ENCODE measurements at places on chromosomes 1 and 21.

DNA sequence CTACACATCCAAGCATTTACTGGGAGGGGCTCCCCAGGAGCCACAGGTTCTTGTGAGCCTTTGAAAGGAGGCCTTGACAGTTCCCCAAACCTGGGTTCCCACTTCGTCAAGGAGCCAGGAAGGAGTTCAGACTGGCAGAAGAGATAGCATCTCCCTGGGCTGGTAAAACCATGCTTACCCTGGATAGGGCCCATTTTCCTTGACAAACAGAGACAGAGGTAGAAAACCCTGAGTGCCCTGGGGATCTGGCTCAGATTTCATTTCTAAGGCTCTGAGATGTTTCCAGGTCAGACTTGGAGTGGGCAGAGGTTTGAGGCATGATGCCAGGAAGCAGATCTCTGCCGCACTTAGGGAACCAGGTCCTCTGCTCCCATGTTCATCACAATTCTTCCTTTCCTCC, 2.7 kb downstream of the ETNK2 start:
- no peak overlapping the region for H3K27ac ChIP-seq
- no peaks in the 10 kb centered on the region for H3K36me3 ChIP-seq
- H3K27me3 ChIP-seq, result peaks cover 43% of the 10 kb centered on the region
- H3K4me1 ChIP-seq, result peaks cover 14% of the 10 kb centered on the region
- DNase-seq, result no peak

DNA sequence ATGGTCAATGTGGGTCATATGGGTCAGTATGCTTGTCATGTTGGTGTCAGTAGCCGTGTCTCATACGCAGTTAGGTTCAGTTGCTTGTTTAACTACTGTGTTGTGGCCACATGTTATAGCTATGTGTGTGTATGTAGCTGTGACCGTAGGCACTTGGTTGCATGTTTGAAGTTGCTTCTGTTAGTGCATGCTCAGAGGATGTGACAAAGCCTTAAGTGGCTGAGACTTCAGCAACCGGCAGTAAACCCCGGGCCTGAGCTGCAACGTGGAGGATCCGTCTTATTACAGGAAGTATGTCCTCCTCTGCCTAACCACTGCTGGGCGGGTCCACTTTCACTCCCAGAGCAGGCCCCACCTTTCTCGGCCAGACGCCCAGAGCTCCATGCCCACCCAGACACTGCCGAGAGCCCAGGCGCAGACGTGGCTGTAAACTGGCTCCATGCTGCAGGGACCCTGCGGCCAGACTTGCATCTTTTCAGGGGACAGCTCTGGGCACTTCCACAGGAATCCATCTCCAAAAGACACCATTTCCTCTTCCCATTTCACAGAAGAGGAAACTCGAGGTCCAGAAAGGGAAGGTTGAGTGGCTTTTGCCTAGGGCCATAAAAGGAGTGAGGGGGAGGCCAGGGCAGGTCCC, 2.2 kb downstream of the TCEA3 start:
- peaks cover 22% of the 10 kb centered on the region for H3K4me1 ChIP-seq
- DNase-seq, result no peak
- H3K4me3 ChIP-seq, result no peak overlapping the region
- no peak overlapping the region for H3K27ac ChIP-seq
- H3K27me3 ChIP-seq, result peaks cover 100% of the 10 kb centered on the region

DNA sequence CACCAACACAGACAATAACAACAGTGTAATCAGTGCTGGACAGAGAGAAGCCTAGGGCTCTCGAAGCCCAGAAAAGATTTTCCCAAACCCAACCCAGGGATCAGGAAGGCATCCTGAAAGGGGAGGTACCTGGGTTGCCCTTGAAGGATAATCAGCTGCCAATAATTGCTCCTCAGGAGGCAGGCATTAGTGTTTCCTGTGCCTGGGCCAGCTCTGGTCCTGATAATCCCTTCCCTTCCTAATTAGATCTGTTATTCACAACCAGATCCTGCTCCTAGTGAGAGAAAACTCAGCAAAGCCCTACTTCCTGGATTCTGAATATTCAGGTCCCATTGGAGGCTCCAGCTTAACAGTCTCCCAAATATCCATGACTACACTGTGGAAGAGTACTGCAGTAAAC, 117.4 kb downstream of the DMRTA2 start:
- H3K36me3 ChIP-seq, result no peaks in the 10 kb centered on the region
- H3K4me1 ChIP-seq, result no peaks in the 10 kb centered on the region
- no peak for DNase-seq
- H3K4me3 ChIP-seq, result no peak overlapping the region
- H3K27me3 ChIP-seq, result no peaks in the 10 kb centered on the region

DNA sequence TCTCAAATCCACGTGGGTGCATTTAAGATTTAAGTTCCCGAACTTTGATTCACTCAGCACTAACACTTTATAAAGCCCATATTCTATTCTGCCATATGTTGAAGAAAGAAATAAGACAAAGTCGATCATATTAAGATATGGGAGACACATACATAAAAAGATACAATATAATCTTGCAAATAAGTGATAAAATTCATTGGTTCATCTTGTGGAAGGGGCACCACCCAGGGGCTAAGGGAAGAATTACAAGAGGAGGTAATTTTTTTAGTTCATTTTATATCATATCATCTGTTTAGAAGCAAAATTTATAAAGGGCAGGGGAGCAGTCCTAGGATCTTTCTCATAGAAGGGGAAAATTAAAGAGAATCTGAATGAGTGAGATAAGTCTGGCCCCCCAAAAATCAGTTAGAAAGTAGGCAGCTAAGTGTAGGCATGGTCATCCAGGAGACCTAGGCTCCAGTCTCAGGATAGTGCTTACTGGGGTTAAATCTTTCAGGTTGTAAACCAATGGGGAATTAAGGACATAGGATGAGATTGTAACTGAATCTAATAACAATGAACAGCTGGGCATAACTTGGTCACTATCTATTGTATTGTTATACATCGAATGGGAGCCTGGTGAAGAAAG, 124.2 kb upstream of the L1TD1 start:
- H3K4me1 ChIP-seq, result no peaks in the 10 kb centered on the region
- no peak overlapping the region for H3K4me3 ChIP-seq
- DNase-seq, result no peak
- no peak overlapping the region for H3K27ac ChIP-seq
- H3K36me3 ChIP-seq, result no peaks in the 10 kb centered on the region

DNA sequence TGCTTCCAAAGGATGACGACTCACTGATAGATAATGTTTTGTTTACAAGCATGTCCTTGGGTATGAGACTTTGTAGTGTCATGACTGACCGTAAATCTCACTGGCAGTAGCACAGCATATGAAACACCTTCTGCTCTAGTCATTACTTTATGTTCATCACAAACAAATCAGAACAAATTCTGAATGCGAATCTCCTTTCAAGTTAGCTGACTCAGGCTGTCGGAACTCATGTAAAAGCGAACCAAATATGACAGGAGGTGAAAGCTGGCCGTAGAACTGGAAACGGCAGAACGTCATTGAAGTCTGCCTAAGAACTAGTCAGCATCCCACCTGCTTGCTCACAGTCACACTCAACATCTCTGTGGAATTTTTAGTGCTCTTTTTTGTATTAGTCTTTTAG, 143.9 kb downstream of the RGS7 start:
- no peak overlapping the region for H3K4me3 ChIP-seq
- DNase-seq, result no peak
- no peaks in the 10 kb centered on the region for H3K27me3 ChIP-seq
- H3K36me3 ChIP-seq, result no peaks in the 10 kb centered on the region
- H3K4me1 ChIP-seq, result no peaks in the 10 kb centered on the region

GRCh38 chr1:25566730-25567341, 23.4 kb downstream of the LDLRAP1 start:
- H3K4me1 ChIP-seq, result peaks cover 37% of the 10 kb centered on the region
- no peak overlapping the region for H3K4me3 ChIP-seq
- DNase-seq, result peak; percentile 25
- H3K27ac ChIP-seq, result no peak overlapping the region
- no peaks in the 10 kb centered on the region for H3K27me3 ChIP-seq

DNA sequence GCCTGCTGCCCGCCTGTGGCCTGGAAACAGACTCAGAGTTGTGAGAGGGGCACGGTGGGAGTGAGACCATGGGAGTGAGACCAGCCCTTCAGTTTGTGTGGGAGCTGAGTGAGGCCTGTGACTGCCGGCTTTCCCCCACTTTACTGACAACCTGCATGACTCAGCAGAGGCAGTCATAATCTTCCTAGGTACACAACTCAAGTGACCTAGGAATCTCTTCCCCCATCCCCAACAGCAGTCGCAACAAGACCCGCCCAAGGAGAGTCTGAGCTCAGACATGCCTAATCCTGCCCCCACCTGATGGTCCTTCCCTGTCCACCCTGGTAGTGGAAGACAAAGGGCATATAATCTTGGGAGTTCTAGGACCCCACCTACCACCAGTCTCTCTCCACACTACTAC, 44.2 kb downstream of the KLHL20 start:
- no peak overlapping the region for H3K27ac ChIP-seq
- peaks cover 12% of the 10 kb centered on the region for H3K36me3 ChIP-seq
- no peak overlapping the region for H3K4me3 ChIP-seq
- no peaks in the 10 kb centered on the region for H3K4me1 ChIP-seq
- DNase-seq, result no peak

DNA sequence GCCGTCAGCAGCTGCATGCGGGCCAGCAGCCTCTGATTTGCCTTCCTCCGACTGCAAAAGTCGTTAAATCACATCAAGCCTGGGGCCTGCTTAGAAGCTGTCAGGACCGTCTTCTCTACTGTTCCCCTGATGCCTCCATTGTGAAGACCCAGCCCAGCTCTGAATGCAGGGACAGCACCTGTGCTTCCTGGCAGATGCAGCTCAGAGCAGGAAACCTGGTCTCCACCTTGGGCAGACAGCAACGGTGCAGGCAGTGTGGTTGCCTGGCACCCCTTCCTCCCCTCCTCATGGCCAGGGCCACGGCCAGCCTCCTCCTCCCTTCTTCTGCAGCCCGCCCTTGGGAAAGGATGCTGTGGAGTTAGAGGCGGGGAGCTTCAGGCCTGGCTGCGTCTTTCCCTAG, 92.3 kb upstream of the COL6A1 start:
- peaks cover 3% of the 10 kb centered on the region for H3K27me3 ChIP-seq
- DNase-seq, result no peak
- H3K36me3 ChIP-seq, result no peaks in the 10 kb centered on the region
- H3K27ac ChIP-seq, result no peak overlapping the region
- H3K4me1 ChIP-seq, result no peaks in the 10 kb centered on the region
- no peak overlapping the region for H3K4me3 ChIP-seq

DNA sequence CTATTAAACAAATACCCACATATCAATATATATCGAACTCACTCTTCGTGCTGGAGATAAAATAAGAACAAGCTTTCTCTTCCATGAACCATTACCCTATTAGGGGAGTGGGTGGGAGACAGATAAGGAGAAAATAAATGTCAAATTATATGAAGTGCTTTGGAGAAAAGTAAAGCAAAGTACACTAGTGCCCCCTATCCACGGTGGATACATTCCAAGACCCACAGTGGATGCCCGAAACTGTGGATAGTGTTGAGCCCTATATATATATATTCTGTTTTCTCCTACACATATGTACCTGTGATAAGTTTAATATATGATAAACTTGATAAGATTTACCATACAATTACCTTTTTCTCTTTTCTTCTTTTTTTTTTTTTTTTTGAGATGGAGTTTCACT, 54.6 kb downstream of the FH start:
- H3K36me3 ChIP-seq, result no peaks in the 10 kb centered on the region
- H3K4me3 ChIP-seq, result no peak overlapping the region
- no peaks in the 10 kb centered on the region for H3K4me1 ChIP-seq
- peak; percentile 16 for DNase-seq
- H3K27me3 ChIP-seq, result no peaks in the 10 kb centered on the region

DNA sequence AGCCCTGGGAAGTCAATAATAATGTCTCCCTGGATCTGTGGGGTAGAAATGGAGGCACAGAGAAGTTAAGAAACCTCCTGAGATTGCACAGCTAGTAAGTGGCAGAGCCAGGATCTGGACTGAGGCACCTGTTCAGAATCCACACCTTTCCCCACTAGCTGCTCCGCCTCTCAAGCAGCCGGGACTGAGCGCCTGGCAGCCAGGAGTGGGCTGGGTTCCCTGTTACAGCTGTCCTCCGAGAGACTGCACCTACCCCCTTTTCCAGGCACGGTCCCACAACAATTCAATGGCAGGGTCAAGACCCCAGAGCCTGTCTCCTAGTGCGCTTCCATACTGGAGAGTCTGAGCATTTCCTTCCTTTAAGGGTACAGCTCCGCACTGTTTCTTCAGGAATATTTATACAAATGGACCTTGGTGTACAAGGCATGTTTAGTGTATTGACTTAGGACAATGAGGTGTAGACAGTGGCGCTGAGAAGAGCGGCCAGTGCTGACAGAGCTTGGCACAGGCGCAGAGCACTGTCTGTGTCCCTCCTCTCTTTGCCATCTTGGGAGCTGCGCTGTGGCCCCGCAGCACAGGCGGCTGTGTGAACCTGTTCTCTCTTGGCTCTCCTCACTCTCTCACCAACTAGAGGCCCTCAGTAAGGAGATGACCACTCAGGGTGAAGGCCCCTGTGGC, 24.4 kb downstream of the GRHL3 start:
- H3K36me3 ChIP-seq, result no peaks in the 10 kb centered on the region
- H3K27me3 ChIP-seq, result no peaks in the 10 kb centered on the region
- peaks cover 36% of the 10 kb centered on the region for H3K4me1 ChIP-seq
- H3K4me3 ChIP-seq, result no peak overlapping the region
- no peak overlapping the region for H3K27ac ChIP-seq
- DNase-seq, result no peak

DNA sequence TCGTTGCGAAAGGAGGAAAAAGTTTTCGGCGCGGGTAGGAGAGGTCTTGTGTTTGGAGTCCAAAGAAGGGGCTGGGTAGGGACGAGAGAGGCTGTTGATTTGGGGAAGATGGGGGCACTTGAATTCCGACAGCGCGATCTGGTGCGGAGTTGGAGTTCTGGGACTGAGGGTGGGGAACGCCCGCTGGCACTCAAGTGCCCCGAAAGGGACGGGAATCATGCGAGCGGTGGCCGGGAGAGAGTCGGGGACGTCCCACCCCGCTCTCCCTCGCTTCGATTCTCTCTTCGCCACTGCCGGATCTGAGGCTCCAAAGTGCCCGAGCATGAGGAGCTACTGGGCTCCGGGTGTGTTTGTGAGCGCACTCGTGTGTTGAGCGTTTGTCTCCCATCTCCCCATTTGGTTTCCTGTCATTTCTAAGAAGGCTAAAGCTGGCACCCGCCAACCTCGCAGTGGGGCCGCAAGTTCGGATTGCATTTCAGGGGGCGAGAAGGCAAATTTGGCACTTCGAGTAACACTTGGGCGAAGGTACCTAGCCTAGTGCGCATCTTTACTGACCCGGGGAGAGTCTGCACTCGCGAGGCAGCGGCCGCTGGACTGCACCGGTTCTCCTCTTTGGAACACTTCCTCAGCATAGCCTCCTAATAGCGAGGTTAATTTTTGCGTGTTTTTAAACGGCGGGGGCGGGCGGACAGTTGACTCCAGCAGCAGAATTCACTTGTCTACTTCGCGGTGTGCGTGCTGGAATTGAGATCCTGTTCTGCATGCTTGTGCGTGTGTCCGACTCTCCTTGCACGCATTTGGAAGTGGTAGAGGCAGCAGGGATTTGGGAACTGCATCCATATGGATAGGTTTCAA, 1.2 kb downstream of the CHRM3 start:
- peak overlapping the region; percentile 63 for H3K4me3 ChIP-seq
- peaks cover 4% of the 10 kb centered on the region for H3K4me1 ChIP-seq
- H3K36me3 ChIP-seq, result no peaks in the 10 kb centered on the region
- no peak overlapping the region for H3K27ac ChIP-seq
- peaks cover 80% of the 10 kb centered on the region for H3K27me3 ChIP-seq
- DNase-seq, result peak; percentile 64

Measured in neural progenitor cell (in vitro differentiated cells).